Femur (tissue), 1 donor: ENCODE measurements at places on chromosomes 13 and 19.
A peak's percentile ranks its signal among the peaks of the same experiment; 100 is the strongest.

DNA sequence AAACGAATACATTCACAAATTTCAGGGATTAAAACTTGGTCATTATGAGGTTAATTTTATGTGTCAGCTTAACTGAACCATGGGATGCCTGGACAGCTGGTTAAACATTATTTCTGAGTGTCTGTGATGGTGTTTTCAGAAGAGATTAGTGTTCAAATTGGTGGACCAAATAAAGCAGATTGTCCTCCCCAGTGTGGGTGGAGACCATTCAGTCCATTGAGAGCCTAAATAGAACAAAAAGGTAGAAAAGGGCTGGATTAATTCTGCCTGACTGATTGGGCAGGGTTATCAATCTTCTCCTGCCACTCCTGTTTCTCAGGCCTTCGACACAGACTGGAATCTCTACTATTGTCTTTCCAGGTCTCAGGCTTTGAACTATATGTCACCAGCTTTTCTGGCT is 203.8 kb upstream of the SLITRK6 start:
- DNase-seq: no peak

DNA sequence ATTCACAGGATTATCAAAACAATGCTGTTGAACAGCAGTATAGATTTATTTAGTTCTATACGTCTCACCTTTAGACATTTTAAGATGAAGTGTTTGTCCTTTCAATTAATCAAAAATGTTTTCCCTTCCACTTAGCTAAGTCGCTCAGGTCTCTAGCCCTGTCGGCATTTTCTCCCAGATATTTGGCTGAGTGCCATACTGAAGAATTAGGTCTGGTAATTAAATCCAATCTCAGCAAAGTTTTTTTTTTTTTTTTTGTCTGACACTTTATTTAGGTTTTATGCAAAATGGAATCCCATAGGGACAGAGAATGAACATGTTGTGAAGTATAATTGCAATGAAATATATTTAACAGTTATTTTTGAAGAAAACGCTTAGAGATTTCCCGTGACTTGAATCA is 44.1 kb downstream of the RFC3 start:
- no peak for DNase-seq

DNA sequence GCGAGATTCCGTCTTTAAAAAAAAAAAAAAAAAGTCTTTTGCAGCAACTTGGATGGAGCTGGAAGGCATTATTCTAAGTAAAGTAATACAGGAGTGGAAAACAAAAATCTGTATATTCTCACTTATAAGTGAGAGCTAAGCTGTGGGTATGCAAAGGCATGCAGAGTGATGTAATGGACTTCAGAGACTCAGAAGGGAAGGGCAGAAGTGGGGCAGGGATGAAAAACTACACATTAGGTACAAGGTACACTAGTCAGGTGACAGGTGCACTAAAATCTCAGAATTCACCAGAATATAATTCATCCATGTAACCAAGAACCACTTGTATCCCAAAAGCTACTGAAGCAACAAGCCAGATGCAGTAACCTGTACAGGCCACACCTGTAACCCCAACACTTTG is 2.0 kb downstream of the GP6 start:
- DNase-seq: no peak

DNA sequence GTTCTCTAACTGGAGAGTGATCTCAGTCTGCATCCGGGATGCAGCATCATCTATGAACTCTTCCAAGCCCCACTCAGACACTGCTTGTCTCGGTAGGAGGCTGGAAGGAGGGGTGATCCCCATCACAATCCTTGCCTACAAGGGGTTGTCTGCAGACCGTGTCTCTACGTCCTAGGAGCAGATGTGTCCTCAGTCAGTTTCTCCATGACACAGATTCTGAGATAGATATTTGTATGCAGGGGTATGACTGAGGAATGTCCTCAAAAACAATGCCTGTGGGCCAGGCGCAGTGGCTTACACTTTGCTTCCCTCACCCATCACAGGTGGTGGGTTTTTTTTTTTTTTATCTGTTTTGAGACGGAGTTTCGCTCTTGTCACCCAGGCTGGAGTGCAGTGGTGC is 871 bp downstream of the NCR1 start:
- DNase-seq: no peak

DNA sequence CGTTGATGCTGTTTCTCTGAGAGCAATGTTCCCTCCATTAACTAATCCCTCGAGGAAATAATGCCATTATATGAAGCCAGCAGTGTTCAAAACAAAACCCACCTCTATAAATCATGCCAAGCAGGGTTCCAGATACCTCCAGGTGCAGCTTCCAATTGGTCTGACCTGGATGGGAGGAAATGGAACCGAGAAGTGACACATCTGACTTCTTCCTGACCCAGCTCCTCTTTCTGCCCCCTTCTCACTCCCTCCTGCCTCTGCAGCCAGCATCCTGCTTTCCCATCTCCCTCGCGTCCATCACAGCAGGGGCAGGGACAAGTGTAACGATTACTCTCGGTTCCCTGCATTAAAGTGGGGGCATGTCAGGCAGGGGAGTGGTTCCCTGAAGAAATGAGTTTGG is 37.5 kb downstream of the HSPH1 start:
- DNase-seq: no peak

- no peak for DNase-seq
Measured at GRCh38 chr19:49749055-49749716, 13.9 kb downstream of the TSKS start.

GRCh38 chr13:32850316-32851052 is 165.7 kb upstream of the KL start:
- DNase-seq: peak; percentile 53

- DNase-seq: no peak
Measured at GRCh38 chr19:7554565-7554964, 19.0 kb downstream of the PNPLA6 start.

DNA sequence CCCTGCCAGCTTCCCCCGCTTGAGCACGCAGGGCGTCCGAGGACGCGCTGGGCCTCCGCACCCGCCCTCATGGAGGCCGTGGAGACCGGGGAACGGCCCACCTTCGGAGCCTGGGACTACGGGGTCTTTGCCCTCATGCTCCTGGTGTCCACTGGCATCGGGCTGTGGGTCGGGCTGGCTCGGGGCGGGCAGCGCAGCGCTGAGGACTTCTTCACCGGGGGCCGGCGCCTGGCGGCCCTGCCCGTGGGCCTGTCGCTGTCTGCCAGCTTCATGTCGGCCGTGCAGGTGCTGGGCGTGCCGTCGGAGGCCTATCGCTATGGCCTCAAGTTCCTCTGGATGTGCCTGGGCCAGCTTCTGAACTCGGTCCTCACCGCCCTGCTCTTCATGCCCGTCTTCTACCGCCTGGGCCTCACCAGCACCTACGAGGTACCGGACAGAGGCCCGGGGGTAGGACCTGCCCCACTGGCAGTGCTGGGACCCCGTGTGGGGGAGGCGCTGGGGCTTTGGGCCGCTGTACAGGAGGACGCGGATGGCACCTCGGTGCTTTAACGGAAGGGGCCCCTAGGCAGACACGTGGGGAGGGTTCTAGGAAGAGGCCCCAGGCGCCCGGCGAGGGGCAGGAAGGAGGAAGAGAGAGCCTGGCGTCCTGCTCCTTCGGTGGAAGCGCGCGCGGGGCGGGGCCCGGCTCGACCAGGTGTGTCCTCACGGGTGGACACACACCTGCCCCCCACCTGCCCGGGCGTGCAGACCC is 681 bp downstream of the SLC5A5 start:
- no peak for DNase-seq

DNA sequence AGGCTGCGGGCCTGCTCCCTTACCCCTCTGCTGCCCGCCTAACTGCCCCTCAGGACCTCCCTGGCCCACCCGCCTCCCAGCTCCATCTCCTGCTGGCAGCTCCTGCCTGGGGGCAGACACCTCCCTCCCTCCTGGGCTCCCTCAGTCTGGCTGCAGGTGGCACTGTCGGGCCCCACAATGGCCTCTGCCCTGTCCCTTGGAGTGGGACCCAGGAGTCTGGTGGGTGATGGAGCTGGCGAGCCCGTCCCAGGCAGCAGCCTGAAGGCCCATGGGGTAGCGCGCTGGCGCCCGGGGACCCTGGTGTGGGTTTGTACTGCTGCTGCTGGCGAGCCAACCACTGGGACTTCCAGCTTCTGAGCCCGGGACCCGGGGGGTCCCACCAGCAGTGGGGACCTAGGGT is 83.6 kb downstream of the KDM4B start:
- DNase-seq: no peak

DNA sequence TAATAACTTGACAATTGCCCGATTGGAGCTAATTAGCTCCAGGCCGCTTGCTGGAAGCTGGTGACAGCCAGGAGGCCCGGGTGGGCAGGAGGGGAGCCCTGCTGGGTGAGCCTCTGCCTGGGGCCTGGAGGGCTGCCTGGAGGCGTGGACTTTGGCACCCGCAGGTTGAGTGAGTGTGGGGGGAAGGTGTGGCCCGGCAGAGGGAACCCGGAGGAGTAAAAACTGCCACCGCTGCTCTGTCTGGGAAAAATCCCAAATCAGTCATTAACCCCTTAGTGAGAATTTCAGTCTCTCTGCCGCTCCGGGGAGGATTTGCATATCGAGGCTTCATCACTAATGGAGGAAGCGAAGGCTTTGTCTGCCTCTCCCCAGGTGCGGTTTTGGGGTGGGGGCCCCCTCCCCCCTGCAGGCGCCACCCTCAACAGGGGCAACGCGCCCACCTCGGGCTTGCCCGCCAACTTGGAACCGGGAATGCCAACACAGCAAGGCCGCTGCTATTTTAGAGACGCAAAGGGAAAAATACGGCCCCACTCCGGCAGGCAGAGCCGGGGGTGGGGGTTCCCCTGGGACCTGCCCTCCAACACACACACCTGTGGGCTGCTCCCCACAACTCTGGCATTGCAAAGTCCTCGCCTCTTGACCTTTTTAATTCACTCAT is 6.2 kb downstream of the EFNA2 start:
- no peak for DNase-seq

GRCh38 chr19:50790396-50790795 is at the start of gene ACP4:
ACP4 (plus strand) TSS chr19:50790415; CDS start chr19:50790415, 0 bp downstream.
- no peak for DNase-seq

GRCh38 chr19:28443361-28443760 is 769.6 kb downstream of the UQCRFS1 start:
- DNase-seq: no peak

- DNase-seq: no peak
Measured at GRCh38 chr19:18208098-18208951, 4.5 kb upstream of the RAB3A start.

DNA sequence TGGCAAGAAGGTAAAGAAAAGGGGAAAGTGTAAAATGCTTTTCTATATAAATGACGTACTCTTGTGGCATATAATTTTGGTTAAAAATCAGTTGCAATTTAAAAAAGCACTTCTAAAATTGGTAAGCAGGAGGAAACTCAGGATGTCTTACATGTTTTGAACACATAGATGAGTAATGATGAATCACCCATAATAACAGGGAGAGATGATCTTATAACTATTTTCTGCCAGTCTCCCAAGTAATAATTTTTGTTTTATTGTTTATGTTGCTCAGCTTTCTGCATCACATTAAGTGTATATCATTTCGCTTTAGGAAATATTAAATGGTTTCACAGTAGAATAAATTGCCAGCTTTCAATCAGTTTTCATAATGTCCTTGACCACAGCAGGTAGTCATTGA is 1430.7 kb upstream of the PCDH20 start:
- no peak for DNase-seq

GRCh38 chr13:93964146-93964512 is 515.4 kb downstream of the DCT start:
- DNase-seq: no peak

- DNase-seq: no peak
Measured at GRCh38 chr13:29196409-29197074, 376.4 kb downstream of the MTUS2 start.

DNA sequence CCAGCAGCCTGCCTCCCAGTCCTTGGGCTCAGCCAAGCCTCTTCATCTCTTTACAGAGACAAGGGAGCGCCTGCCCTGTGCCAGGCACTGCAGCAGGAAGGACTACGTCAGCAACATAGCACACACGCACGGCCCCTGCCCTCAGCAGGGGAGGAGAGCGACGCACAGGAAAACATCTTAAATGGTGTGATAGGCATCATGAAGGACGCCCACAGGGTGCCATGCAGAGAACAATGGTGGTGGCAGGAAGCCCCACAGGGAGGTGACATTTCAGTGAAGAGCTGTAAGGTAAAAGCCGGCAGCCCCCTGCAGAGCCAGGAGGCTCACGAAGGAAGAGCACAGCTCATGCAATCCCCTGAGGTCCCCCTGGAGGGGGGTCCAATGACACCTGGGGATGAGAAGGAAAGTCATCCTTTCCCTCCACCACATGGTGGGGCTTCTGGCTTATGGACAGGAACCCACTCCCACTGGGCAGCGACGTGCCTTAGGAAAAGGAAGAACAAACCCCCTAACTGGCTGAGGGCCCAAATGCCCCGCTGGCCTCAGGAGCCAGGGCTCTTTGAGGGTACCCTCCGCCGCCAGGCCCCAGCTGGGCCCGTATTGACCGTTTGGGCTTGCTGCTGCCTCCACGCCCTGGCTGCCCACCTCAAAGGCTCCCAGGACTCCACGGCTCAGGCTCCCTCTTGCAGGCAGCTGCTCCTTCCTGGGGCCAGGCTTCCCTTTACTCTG is 37.3 kb upstream of the C13orf42 start:
- no peak for DNase-seq

DNA sequence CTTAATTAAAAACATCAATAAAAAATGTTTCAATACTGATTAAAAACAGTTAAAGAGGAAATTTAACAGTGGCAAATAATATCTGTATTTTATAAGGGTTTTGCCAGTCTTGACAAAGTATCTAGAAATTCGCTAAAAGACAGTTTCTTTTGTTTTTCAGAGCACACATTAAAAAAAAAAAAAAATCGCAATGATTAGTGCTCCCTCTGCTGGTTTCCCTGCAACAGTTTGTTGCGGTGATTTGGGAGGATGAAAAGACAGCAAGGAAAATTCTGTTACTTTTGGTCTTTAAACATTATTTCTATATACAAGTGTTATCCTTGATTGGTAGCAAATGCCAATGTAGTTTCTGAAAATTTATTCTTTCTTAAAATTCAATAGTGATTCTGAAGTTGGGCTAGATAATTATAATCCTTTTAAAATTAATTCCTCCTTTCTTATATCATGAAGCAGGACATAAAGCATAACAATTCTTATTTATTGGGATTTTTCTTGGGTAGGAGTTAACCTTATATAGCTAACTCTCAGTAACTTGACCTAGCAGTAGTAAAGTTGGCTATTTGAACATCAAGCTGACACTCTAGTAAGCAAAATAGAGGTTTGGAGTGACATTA is 23.1 kb upstream of the SPRY2 start:
- DNase-seq: no peak

DNA sequence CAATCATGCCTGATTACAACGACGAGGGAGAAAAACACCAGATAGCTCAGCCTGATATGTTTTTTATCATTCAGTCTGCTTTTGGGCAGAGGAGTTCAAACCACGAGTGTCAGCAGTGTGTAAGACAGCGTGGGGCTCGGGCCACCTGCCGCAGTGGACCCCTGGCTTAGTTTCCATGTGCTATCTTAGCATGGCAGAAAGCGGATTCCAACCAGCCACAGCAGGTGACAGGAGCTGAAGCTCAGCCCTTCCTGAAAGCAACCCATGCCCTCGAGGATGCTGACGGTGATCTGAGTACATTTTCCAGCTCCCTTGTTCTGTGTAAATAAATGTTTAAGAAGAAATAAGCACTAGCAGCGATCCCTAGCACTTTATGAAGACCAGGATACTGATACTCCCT is 32.2 kb upstream of the MBNL2 start:
- DNase-seq: no peak

GRCh38 chr13:24251525-24251924 is 57.9 kb upstream of the C1QTNF9 start:
- DNase-seq: no peak

- no peak for DNase-seq
Measured at GRCh38 chr13:79851318-79851717, 370.4 kb downstream of the NDFIP2 start.

- DNase-seq: no peak
Measured at GRCh38 chr13:93364166-93364565, 137.6 kb downstream of the GPC6 start.
